ENCODE measurements at places on chromosomes 5 and 9.

- no peak for DNase-seq
Measured at GRCh38 chr5:161376034-161376433, 170.5 kb downstream of the GABRB2 start.

DNA sequence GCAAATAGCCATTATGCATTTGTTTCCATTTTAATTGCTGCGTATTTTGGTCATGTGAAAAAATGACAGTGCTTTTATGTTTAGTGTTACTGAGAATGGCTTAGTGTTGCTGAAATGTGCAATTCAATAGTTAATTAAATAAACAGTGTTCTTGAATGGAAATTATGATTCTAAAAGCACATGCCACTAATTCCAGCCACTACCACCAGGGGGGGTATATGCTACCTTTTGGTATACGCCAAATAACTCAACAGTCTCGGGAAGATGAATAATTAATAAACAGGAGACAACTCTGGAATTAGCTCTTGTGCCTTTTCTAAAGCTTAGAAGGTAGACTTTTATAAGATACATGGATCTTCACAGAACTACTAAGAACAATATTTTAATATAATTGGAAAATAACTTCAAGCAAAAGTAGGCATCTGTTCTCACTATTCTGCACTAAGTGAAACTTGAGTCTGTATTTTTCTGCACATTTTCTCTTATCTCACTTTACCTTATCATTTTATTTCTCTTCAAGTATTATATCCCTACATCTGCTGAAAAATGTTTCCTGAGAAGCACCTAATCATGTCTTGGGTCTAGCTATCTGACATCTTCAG, 83.5 kb upstream of the MINAR2 start:
- DNase-seq, result peak; percentile 38

- DNase-seq, result no peak
Measured at GRCh38 chr9:12697719-12698118, 4.5 kb downstream of the TYRP1 start.

GRCh38 chr9:27653957-27654356, 80.7 kb upstream of the C9orf72 start:
- DNase-seq, result no peak

GRCh38 chr5:78050888-78051287, 243.6 kb downstream of the AP3B1 start:
- DNase-seq, result no peak

GRCh38 chr9:88536951-88537760, 2.2 kb downstream of the NXNL2 start:
- no peak for DNase-seq

GRCh38 chr5:132746954-132747615, at the start of gene CCNI2:
CCNI2 (plus strand) TSS chr5:132747426; CDS start chr5:132747496, 70 bp downstream.
- DNase-seq, result no peak

- DNase-seq, result no peak
Measured at GRCh38 chr5:93782978-93783377, 41.6 kb upstream of the POU5F2 start.

DNA sequence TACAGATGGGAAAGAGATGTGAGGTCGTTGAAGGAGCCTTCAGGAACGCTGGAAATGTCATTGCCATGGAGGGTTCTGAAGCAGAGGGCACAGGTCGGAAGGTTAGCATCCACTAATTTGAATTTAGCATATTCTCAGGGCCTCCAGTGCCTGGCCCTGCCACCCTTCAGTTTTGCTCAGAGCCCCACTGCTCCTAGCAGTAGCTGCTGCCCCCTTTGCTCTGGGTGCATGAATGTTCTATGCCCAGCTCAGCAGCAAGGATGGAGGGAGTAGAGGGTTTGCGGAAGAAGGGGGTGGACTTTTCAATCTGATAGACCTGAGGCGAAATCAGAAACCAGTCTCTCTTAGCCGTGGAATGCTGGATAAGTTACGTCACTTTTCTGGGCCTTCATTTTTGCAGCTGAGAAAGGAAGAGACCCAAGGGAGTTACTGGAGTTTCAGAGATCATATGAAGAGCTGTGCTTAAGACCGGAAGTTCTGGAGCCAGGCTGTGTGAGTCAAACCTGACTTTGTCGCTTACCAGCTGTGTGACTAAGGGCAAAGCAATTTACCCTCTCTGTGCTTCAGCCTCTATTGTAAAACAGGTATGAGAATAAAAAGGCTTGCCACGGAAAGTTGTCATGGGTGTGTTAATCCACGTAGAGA, 133.2 kb upstream of the PANK3 start:
- peak; percentile 85 for DNase-seq

DNA sequence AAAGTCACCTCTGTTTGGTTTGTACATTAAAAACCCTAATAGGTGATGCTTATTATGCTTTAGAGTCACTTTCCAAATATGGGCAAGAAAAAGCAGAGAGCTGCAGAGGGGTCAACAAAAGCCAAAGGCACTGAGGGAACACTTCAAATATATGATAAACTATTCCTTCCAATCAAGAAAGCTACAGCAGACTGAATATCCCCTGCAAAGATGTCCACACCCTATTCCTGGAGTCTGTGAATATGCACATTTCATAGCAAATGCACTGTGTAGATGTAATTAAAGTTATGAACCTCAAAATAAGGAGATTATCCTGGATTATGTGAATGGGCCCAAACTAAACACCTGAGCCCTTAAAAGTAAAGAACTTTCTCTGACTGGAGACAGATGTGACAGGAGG, 74.3 kb downstream of the ABCA1 start:
- DNase-seq, result no peak

DNA sequence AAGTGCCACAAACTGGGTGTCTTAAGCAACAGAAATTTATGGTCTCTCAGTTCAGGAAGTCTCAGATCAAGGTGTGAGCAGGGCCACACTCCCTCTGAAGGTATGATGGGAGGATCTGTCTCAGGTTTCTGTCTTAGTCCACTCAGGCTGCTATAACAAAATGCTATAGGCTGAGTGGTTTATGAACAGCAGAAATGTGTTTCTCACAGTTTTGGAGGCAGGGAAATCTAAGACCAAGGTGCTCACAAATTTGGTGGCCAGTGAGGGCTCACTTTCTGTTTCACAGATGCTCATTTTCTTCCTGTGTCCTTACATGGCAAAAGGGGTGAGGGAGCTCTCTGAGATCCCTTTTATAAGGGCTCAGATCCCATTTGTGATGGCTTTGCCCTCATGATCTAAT, 281.4 kb downstream of the CWC27 start:
- no peak for DNase-seq

GRCh38 chr5:127311349-127311748, 20.8 kb downstream of the MEGF10 start:
- DNase-seq, result no peak

- no peak for DNase-seq
Measured at GRCh38 chr5:132500244-132500930, 9.8 kb upstream of the IRF1 start.

GRCh38 chr9:70013598-70014196, 30.0 kb upstream of the MAMDC2 start:
- peak; percentile 93 for DNase-seq

DNA sequence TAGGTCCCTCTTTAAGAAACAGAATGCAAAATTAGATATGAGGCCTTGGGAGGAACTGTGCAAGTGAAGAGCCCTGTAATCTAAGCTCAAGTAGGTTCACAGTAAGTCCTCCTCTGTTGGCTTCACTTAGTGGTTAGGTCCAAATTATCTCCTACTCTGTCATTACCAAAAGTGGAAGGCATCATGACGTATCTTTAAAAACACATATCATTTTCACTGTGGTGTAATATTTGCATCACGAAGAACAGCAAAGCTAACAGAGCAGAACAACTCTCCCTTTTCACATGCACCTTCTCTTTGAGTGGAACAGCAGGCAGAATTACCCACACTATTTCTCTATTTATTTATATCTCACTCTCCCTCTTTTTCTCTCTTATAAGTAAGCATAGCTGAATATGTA, 240.5 kb upstream of the CCNH start:
- no peak for DNase-seq

- no peak for DNase-seq
Measured at GRCh38 chr5:38722918-38723317, 122.9 kb upstream of the OSMR start.

GRCh38 chr9:120345379-120345778, 234.6 kb downstream of the CDK5RAP2 start:
- no peak for DNase-seq

GRCh38 chr5:135360278-135361274, 38.5 kb downstream of the MACROH2A1 start:
- DNase-seq, result no peak

DNA sequence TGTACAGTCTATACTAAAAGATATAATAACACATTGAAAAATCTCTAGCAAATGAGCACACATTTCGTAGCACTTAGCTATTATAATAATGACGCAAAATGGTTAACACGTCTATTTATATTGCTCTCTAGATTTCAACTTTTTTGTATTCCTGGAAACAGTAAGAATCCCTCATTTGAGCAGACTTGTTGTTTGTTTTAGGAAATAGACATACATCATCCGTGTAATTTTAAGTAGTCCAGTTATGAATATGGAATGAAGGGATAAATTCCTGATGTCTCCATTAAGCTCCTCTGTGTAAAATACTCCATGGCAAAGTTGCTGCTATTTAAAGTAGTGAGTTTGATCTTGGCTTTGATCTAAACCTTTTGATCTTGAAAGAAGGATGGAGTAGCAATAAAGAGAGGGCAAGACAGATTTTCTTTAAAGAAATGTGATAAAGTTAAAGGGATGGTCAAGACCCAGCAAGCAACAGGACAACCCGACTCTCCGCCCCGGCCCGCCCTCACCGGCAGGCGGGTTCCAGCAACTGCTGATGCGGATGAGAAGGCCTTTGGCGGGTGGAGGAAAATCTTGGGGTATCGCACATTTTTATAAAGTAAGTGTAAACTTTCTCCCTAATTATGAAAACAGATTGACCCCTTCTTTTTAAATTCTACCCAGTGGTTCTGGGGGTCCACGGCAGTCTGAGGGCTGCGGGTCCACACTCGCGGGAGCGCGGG, 277.4 kb downstream of the AOPEP start:
- DNase-seq, result no peak

GRCh38 chr5:157575381-157576020, at the start of gene ADAM19:
ADAM19 (minus strand) TSS chr5:157575775; CDS start chr5:157575696, 79 bp downstream.
- DNase-seq, result no peak

DNA sequence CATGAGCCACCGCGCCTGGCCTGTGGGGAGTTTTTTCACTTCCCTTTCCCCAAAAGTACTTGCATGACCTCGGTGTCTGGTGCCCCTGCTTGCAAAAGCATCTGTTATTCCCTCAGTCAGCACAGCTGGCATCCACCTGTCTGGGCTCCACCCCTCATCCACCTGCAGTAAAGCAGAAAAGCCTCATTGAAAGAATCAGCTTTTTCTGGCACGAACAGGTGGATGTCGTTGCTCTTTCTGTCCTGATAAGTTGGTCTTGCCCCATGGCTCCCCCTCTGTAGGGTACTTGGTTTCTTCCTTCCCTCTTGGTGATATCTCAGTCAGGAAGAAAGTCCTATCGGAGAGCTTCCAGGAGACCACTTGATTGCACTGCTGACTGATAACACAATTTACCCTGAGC, 37.4 kb downstream of the WWC1 start:
- no peak for DNase-seq

- no peak for DNase-seq
Measured at GRCh38 chr9:74729136-74729695, 158.5 kb downstream of the TRPM6 start.

DNA sequence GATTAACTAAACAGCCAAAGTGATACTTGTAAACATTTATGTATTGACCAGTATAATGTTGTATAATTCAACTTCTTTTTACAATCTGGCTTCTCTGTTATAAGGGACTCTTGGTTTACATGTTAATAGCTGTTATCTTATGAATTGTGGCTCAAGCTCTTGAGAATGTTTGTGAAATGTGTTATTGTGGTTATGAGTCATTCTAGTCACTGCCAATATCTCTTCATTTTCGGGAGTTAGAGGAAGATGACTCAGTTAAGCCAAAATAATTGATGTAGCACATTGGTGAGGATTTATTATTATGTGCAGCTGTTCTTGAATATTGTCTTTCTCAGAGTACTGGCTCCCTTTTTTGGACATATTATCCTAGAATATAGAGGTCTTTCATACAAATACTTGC, 655.2 kb upstream of the RIOK2 start:
- DNase-seq, result peak; percentile 82

DNA sequence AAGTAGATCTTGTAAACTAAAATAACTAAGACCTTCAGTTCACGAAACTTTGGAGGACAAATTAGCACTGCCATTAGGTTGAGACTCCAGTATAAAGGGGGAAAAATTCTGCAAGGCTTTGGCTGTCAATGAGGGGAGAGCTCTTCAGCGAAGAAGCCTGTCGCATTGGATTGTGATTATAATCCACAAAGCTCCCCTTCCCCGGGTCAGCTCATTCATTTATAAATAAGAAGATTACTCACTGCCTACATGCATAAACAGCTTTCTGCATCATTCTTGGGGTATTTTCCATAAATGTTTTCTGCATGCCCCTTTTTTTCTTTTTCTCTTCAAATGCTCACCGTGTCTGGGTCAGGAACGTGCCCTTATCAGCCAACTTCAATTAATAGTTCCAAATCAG, 196.7 kb downstream of the EBF1 start:
- no peak for DNase-seq

- DNase-seq, result no peak
Measured at GRCh38 chr5:181121675-181122561, 9.1 kb downstream of the OR2V1 start.

- no peak for DNase-seq
Measured at GRCh38 chr5:80864706-80865435, 95.3 kb upstream of the RASGRF2 start.

- no peak for DNase-seq
Measured at GRCh38 chr9:107049046-107049802, 186.3 kb downstream of the ZNF462 start.

- no peak for DNase-seq
Measured at GRCh38 chr9:134964271-134965055, 46.8 kb upstream of the FCN1 start.

- no peak for DNase-seq
Measured at GRCh38 chr5:74136276-74136825, 504.2 kb downstream of the ENC1 start.

GRCh38 chr9:136762915-136763648, 1.2 kb downstream of the LCN15 start:
- DNase-seq, result no peak

- DNase-seq, result no peak
Measured at GRCh38 chr9:4301296-4301695, 1.4 kb upstream of the GLIS3 start.

DNA sequence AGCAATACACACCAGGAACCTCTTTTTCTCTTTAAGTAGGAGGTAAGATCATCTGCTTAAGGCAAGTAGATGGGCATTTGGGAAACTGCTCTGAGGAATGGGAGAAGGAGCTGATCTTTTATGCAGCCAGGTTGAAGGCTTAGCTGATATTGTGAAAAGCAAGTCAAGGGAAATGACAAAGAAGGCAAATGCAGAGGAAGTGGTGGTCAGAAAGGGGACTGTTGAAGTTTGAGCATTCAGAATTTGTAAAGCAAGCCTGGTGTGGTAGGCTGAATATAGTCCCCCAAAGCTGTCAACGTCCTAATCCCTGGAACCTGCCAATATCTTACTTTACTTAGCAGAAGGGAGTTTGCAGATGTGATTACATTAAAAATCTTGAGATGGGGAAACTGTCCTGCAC, 128.9 kb downstream of the ADAMTS12 start:
- no peak for DNase-seq

All from HFF-Myc (cell line).